Esophagus muscularis mucosa (tissue), 4 donors: ENCODE measurements at places on chromosomes 16 and 17. TPM values are rescaled to one million over a fixed set of nuclear protein-coding genes. Genes with fewer than 3 reads are reported as not detected.

The TMIGD1 gene
- total RNA-seq = not detected

The SPIRE2 gene
- total RNA-seq = 1.8 TPM

The SCO1 gene
- total RNA-seq = 16.7 TPM

The AOC3 gene
- total RNA-seq = 129 TPM

The FGF11 gene
- 1.9 TPM for total RNA-seq

- peak overlapping the region; percentile 22 for H3K4me3 ChIP-seq
- no peaks in the 10 kb centered on the region for H3K27me3 ChIP-seq
- H3K36me3 ChIP-seq = no peaks in the 10 kb centered on the region
- H3K27ac ChIP-seq = no peak overlapping the region
- H3K4me1 ChIP-seq = no peaks in the 10 kb centered on the region
- DNase-seq = no peak
Measured at GRCh38 chr16:23863511-23864422, 28.0 kb downstream of the PRKCB start.

DNA sequence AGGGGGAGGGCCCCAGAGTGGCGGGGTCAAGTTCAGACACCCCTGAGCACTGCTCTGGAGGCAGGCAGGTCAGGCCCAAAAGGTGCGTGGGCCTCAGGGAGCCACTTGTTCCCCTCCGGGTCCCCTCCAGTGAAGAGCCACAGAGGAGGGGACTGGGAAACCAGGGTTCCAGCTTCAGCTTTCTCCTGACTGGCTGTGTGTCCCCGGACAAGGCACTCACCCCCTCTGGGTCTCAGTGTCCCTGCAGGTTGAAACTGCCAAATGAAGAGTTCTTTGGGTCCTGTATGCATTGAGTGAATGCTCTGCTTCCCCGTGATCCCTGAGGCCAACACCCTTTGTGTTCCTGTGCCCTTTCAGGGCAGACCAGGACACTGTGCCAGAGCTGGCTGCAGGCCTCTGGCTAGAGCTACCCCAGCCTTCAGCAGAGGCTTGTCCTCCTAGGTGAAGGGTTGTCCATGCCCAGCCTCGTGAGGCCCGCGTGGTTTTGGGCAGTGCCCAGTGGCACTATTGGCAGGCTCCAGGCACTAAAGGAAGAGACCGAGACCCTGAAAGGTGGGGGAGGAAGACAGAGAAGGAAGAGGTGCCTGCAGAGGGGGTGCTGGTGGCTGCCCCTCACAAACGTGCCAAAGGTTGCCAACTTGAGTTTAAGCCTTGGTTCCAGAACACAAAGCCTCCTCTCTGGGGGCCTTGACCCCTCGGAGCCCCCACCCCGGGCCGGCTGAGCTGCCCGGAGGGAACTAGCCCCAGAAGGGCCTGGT is 13.3 kb upstream of the WNT3 start:
- DNase-seq = no peak
- H3K27me3 ChIP-seq = no peaks in the 10 kb centered on the region
- no peak overlapping the region for H3K27ac ChIP-seq
- H3K4me1 ChIP-seq = no peaks in the 10 kb centered on the region

- H3K27me3 ChIP-seq = no peaks in the 10 kb centered on the region
- no peak for DNase-seq
- peaks cover 76% of the 10 kb centered on the region for H3K4me1 ChIP-seq
- H3K4me3 ChIP-seq = peak within 1 kb of the TSS; percentile 78
- H3K27ac ChIP-seq = peak within 1 kb of the TSS; percentile 89
Measured at GRCh38 chr17:29566473-29567303, at the start of gene ABHD15. Gene ABHD15 (minus strand): TSS chr17:29567037. CDS start chr17:29566966, 71 bp downstream.

- H3K36me3 ChIP-seq = no peaks in the 10 kb centered on the region
- H3K4me1 ChIP-seq = no peaks in the 10 kb centered on the region
- H3K4me3 ChIP-seq = no peak overlapping the region
- H3K27ac ChIP-seq = no peak overlapping the region
- no peak for DNase-seq
Measured at GRCh38 chr17:72705905-72706395, 386.5 kb downstream of the SLC39A11 start.

DNA sequence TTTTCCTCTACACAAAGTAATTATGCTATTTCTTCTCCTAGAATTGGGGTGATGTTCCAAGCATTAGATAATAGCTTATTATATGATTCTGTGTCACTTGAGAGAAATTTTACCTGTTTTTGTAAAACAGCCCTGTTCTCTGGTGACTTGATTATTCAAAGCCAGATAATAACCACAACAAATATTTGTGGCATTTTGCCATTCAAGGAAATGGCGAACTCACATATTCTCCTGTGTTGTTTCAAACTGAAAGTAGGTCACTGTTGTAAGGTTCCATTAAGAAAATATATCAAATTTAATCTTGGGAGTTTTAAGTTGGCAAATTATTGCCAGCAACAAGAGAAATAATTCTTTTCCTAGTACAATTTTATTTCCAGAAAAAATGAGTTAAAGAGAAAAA is 124.8 kb downstream of the STXBP4 start:
- H3K4me1 ChIP-seq = no peaks in the 10 kb centered on the region
- H3K27me3 ChIP-seq = no peaks in the 10 kb centered on the region
- H3K27ac ChIP-seq = no peak overlapping the region
- DNase-seq = no peak
- no peaks in the 10 kb centered on the region for H3K36me3 ChIP-seq

DNA sequence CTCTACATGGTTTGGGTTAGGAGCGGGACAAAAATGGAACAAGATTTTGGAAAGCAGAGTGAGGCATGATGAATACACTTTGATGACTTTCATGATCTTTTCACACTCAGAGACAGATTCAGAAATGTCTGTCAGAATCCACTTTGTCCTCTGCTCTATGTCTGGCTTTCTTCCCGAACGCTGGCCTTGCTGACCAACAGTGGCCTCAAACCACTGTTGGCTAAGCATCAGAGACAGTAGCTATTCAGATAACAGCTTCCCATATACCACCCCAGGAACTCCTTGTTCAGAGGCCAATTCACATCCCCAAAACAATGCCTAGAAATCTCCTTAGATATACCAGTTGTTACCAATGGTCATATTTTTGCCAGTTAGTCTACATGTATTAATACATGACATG is 40.9 kb downstream of the FBXL20 start:
- H3K36me3 ChIP-seq = no peaks in the 10 kb centered on the region
- H3K4me1 ChIP-seq = peaks cover 38% of the 10 kb centered on the region
- H3K27me3 ChIP-seq = no peaks in the 10 kb centered on the region

DNA sequence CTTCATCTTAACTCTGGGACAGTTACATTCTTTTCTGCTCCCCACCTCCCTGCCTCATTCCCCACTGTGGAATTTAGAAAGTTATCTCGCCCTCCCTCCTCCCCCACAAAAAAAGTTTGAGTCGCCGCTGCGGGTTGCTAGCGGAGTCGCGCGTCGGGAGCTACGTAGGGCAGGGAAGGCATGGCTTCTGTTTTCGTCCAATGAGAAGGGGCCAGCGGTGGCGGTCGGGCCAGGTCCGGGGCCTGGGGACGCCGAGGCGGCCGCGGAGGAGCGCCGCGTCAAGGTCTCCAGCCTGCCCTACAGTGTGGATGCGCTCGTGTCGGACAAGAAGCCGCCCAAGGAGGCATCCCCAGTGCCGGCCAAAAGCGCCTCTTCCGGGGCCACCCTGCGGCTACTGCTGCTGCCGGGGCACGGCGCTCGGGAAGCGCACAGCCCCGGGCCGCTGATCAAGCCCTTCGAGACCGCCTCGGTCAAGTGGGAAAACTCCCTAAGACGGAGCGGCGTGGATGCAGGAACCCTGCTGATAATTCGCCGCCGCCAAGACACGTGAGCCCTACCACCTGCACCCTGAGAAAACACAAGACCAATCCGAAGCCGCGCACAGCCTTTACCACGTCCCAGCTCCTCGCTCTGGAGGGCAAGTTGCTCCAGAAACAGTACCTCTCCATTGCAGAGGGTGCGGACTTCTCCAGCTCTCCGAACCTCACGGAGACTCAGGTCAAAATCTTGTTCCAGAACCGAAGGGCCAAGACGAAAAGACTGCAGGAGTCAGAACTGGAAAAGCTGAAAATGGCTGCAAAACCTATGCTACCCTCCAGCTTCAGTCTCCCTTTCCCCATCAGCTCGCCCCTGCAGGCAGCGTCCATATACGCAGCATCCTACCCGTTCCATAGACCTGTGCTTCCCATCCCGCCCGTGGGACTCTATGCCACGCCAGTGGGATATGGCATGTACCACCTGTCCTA is 8.9 kb downstream of the OR4D1 start:
- no peaks in the 10 kb centered on the region for H3K36me3 ChIP-seq
- no peak overlapping the region for H3K27ac ChIP-seq
- no peak for DNase-seq
- H3K4me1 ChIP-seq = peaks cover 11% of the 10 kb centered on the region
- peaks cover 77% of the 10 kb centered on the region for H3K27me3 ChIP-seq
- H3K4me3 ChIP-seq = peak overlapping the region; percentile 50

GRCh38 chr17:17511881-17512858 is 16.0 kb upstream of the RASD1 start:
- H3K27ac ChIP-seq = no peak overlapping the region
- no peak overlapping the region for H3K4me3 ChIP-seq
- H3K4me1 ChIP-seq = no peaks in the 10 kb centered on the region
- H3K36me3 ChIP-seq = peaks cover 6% of the 10 kb centered on the region
- no peaks in the 10 kb centered on the region for H3K27me3 ChIP-seq

DNA sequence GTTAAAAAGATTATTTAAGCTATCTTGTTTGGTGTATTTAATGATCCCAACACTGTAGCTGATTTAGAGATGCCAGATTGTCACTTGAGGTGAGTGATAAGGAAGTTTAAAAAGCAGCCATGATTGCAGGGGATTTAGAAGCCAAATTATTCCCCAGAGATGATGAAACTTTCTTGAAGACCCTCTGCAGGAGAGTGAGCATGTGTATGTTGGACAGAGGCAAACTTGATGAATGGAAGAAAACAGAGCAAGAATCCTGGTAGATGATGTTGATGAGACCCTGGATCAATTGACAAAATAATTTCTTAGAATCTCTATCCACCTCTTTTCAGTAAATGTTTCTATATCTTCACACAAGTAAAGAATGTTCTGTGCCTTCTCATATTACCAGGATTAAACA is 14.4 kb upstream of the ADAMTS18 start:
- H3K27me3 ChIP-seq = no peaks in the 10 kb centered on the region
- no peak overlapping the region for H3K27ac ChIP-seq
- H3K4me3 ChIP-seq = no peak overlapping the region
- DNase-seq = no peak

DNA sequence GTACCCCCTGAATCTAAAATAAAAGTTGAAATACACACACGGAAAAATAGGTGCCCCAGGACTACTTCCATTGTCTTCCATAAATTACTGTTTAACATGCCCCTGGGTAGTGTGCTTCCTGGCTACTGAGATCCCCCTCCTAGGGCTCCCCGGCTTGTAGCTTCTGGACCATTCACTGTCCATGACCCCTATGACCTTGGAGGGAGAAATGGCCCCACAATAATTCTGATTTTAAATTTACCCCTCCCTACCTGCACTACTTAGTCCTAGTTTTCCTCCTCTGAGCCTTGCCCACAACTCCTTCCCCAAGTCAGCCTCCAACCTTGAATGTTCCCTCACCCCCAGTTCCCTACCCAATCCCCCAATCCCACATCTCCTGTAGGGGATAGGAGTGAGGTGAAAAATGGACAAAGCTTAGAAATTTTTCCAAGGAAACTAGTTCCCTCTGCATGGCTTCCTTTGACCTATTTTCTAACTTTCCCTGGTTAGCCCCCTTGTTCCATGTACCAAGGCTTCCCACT is 9.5 kb upstream of the MSL1 start:
- no peaks in the 10 kb centered on the region for H3K36me3 ChIP-seq
- H3K4me3 ChIP-seq = peak overlapping the region; percentile 52
- H3K27ac ChIP-seq = peak overlapping the region; percentile 99
- peaks cover 65% of the 10 kb centered on the region for H3K4me1 ChIP-seq
- no peaks in the 10 kb centered on the region for H3K27me3 ChIP-seq

DNA sequence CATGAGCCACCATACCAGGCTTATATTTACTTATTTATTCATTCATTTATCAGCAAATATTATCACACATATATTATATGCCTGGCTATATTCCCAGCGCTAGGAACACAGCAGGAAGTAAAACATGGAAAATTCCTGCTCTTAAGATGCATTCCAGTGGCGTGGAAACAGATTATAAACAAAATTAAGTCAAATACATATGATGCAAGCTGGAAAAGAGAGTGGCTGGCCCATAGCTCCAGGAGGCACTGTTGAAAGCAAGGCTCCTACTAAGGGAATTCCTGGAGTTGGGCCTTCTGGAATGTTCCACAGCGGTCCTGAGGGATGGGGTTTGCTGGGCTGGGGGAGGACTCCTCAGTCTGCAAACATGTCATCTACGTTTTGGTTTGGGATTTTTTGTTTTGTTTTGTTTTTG is 18.4 kb downstream of the ADCY9 start:
- no peaks in the 10 kb centered on the region for H3K27me3 ChIP-seq
- H3K4me1 ChIP-seq = peaks cover 23% of the 10 kb centered on the region
- no peak for DNase-seq
- H3K27ac ChIP-seq = no peak overlapping the region

DNA sequence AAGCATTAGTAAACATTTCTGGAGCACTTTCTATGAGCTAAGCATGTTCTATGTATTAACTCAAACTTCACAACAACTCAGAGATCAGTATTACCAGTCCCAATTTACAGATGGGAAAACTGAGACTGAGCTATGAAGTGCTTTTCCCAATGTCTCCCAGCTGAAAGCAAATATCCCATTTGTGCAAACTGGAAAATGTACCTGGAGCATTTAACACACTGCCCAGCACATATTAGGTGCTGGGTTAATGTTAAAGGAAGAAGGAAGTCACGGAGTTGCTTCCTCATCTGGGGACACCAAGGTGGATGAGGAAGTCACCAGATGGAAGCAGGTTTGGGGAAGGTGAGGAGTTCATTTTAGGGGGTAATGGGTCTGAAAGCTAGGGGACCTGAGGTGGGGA is 66.1 kb downstream of the ABCC6 start:
- H3K36me3 ChIP-seq = no peaks in the 10 kb centered on the region
- no peak overlapping the region for H3K27ac ChIP-seq
- DNase-seq = no peak
- no peak overlapping the region for H3K4me3 ChIP-seq
- H3K4me1 ChIP-seq = no peaks in the 10 kb centered on the region

DNA sequence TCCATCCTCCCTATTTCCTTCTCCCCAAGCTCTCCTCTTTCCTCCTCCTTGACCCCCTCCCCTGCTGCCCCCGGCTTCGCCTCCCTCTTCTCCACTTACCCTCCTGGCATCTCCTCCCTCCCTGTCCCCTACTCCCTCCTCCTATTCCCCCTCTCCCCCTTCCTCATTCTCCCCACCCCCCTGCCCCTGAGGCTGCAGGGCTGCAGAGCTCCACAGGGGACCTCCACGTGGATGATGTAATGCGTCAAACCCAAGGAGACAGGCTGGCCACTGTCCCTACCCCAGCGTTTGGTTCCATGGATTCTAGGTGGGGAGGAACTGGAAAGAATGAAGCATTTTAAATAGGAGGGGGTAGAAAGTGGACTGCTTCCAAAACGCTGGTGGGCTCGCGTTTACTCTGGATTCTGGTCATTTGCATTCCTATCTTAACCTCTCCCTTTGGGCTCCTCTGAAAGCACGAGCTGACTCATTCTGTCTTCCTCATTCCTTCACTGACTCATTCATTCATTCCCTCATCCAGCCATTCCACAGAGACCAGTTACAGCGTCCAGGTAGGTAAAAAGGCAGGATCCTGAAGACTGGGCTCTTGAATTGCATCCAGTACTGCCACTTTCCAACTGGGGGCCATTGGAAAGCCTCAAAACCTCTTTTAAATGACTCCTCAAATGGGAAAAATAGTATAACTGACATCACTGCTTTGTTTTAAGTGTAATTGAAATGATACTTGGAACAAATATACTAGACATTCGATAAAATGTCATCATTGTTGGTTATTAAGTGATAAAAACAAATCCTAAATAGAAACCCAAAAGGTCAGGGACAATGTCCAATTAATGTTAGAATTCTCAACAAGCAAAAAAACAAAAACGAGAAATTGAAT is 943 bp upstream of the COTL1 start:
- H3K4me1 ChIP-seq = peaks cover 54% of the 10 kb centered on the region
- H3K4me3 ChIP-seq = peak overlapping the region; percentile 67
- DNase-seq = no peak
- H3K27me3 ChIP-seq = peaks cover 9% of the 10 kb centered on the region
- no peaks in the 10 kb centered on the region for H3K36me3 ChIP-seq
